ENCODE measurements at places on chromosomes 13 and 19.
A peak's percentile ranks its signal among the peaks of the same experiment; 100 is the strongest.

GRCh38 chr19:1266916-1267476 lies 2.1 kb upstream of the CIRBP start:
- DNase-seq, result peak; percentile 79

DNA sequence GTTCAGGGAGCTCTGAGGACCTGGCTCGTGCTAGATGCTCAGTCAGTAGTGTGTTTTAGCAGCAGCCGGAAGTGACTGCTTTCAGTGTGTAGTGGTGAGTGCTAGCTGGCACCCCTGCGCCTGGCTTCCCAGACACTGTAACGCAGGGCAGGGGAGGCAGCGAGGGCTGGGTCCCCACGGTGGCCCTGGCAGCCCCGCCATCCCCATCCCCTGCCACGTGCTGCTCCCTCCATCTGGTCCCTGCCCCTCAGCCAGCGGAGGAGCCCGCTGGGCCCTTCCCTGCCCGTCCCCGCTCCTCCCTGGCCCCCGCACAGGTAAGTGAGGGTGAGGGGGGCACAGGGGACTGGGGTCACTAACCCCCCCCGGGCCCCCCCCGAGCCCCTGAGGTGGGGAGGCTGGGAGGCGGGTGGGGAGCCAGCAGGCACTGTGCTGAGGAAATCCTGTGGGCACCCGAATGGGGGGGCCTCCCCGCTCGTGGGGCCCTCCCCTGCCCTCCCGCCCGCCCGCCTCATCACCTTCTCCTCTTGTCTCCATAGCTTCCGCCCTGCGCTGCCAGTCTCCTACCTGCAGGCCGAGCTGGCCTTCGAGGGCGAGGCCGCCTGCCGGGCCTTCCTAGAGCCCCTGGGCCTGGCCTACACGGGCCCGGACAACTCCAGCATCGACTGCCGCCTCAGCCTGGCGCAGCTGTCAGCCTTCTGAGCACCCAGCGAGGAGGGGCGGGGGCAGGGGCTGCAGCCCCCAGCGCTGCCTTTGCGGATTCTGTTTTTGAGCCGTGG lies 3.2 kb downstream of the LENG9 start:
- no peak for DNase-seq

DNA sequence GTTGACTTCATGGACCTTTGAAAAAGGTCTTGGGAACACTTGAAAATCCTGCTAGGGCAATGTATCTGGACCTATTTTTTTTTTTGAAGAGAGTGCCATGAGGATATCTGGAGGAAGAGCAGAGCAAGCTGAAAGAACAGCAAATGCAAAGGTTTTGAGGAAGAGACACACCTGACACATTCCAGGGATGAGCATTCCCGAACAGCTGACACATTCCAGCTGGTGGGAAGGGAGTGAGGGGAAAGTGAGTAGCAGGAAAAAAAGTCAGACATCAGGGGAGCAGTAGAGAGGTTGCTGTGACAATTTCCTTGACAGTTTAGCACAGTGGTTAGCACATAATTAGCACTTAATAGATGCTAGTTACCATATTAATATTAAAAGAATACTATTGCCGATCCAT lies 14.7 kb downstream of the DGKH start:
- no peak for DNase-seq

DNA sequence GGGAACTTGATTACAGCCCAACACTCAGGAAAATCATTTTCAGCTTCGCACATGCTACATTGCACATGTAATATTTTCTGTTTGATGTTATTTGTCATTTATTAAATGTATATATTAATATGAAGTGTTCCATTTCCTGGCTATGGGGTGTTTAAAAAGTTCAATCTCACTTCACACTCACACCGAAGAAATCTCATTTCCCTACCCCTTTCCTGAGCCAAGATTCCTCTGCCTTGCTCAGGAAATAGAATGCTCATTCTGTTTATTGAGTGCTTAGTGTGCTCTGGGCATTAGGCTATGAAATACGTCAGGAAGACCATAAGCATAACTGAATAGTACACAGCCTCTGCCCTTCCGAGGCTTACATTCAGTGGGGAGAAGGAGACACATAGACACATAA lies 331.9 kb upstream of the TSHZ3 start:
- DNase-seq, result no peak

DNA sequence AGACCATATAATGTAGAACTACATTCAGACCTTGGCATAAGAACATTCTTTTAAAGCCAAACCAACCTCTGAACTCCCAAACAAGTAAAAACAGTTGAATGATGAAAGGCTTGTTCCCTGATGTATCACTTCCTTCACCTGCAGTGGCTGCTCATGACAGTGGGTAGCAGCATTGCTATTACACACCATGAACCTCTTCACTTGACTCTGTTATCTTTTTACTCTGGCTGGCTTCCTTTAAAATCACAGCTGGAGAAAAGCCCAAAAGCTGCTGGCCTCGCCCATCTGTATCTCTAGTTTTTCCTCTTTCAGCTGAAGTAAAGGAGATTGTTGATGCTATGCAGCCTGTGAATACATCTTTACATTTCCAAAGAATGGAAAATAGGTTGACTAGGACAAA lies 22.6 kb downstream of the THSD1 start:
- no peak for DNase-seq

- no peak for DNase-seq
These were observed 12.6 kb upstream of the LILRB4 start for GRCh38 chr19:54650108-54650655.

DNA sequence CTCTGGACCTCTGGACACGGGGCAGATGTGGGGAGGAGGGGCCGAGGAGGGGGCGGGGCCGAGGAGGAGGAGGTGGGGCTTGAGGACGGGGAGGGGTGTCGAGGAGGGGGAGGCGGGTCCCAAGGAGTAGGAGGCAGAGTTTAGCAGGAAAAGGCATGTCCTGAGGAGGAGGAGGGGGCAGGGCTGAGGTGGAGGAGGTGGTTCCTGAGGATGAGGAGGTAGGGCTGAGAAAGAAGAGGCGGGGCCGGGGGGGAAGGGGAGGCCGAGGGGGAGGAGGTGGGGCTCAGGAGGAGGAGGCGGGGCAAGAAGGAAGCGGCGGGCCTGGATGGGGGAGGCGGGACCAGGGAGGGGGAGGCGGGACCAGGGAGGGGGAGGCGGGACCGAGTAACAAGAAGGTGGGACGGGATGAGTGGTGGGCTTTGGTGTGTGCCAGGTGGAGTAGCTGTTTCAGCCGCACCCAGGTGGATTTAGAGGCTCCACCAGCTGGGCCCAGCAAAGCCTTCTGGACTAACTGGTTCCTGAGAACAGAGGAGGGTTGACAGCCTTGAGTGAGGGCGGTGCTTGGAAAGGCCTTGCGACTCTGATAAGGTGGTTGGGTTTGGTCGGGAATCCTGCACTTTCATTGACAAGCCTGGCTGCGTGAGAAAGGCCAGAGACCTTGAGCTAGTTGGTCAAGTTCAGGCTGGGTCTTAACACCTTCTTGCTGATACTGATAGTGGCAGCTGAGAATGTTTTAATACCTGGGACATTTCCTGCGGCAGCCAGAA lies 7.7 kb downstream of the TECR start:
- peak; percentile 95 for DNase-seq

- no peak for DNase-seq
These were observed 607.4 kb upstream of the MIR17HG start for GRCh38 chr13:90740099-90740498.

- DNase-seq, result no peak
These were observed 66.8 kb downstream of the MRPL57 start for GRCh38 chr13:21243045-21243897.

- peak; percentile 28 for DNase-seq
These were observed 1.8 kb upstream of the LTBP4 start for GRCh38 chr19:40599331-40599901.

DNA sequence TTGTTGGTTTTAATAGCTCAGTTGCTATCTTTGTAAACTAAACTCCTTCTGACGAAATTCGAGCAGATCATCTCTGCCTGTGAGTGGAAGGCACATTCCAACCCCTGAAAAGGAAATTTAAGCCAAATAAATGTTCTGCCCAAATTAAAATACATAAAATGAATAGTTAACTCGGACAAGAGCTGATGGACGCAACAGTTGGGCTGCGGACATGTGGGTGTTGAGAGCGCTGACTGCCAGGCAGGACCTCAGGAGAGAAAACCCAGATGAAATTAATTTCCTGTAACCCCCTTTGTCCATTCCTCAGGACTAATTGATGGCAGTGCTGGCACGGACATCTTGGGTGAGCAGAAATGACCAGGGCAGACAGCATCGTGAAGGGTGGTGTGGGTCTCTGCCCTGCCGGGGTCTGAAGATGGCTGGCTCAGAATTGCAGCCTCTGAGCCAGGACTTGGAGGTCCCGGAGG lies 86.5 kb downstream of the TSHZ3 start:
- DNase-seq, result no peak
